ENCODE measurements at places on chromosomes 7 and 10.

DNA sequence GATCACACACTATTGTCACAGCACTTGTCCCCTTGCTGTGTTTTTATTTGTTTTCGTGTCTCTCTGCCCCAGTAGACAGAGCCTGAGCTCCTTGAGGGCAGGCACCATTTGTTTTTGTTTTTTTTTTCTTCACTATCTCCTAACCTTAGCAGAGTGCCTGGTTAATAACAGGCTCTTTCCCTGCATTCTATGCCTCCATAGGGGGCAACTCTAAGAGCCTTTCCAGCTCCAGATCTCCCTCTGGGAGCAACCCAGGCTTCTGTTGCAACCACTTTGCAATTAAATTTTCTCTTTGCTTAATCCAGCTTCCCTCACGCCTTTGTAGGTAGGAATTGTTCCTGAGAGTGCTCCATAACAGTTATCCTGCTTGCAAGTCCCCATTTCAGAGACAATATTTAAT is 148.4 kb downstream of the PLXDC2 start:
- DNase-seq: no peak

- peak; percentile 75 for DNase-seq
Measured at GRCh38 chr10:60235001-60235400, 154.7 kb downstream of the ANK3 start.

DNA sequence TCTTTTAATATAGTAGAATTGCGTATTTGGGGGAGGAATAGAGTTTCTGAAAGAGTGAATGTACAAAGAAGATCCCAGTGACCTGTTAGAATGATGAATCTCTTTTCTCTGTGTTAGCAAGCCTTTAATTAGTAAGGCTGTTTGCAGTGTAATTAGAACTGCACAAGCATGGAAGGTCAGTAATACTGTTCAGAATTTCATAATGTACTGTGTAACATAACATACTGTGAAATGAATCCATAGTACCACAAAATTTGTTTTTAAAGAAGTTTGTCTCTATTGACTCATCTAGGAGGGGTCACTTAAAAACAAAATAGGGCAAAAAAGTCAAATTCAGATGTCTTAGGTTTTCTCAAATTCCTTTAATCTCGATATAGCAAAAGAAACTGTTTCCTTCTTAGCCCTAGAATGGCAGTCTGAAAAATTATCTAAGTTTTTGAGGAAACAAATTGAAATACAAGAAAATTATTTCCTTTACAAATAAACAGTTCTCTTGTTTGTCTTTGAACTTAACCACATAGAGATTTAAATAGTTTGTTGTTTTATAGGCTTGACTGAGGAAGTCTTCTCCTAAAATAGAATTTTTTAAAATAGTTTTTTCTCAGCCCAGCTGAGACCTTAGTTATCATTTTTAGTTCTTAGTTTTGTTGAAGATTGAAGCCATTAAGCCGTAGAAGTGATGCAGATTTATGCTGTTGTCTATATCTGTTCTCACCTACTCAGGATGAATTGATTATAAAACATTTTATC is 12.5 kb downstream of the ADK start:
- no peak for DNase-seq

GRCh38 chr7:53984776-53985175 is 557.4 kb upstream of the VSTM2A start:
- DNase-seq: no peak

DNA sequence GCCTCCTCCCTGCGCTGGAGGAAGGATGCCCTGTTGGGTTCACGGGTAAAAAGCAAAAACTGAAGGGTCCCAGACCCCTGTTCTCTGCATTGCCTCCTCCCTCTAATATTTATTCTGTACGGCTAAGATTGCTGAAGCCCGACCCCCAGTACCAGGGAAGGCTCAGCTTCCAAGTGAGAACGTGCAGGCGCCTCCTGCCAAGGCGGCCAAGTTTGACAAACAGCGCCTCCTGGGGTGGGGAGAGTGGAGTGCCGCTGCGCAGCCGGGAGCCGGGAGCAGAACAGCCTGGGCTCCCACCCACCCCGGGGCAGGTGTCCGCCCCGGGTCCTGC is 4.7 kb upstream of the EBF3 start:
- peak; percentile 52 for DNase-seq

DNA sequence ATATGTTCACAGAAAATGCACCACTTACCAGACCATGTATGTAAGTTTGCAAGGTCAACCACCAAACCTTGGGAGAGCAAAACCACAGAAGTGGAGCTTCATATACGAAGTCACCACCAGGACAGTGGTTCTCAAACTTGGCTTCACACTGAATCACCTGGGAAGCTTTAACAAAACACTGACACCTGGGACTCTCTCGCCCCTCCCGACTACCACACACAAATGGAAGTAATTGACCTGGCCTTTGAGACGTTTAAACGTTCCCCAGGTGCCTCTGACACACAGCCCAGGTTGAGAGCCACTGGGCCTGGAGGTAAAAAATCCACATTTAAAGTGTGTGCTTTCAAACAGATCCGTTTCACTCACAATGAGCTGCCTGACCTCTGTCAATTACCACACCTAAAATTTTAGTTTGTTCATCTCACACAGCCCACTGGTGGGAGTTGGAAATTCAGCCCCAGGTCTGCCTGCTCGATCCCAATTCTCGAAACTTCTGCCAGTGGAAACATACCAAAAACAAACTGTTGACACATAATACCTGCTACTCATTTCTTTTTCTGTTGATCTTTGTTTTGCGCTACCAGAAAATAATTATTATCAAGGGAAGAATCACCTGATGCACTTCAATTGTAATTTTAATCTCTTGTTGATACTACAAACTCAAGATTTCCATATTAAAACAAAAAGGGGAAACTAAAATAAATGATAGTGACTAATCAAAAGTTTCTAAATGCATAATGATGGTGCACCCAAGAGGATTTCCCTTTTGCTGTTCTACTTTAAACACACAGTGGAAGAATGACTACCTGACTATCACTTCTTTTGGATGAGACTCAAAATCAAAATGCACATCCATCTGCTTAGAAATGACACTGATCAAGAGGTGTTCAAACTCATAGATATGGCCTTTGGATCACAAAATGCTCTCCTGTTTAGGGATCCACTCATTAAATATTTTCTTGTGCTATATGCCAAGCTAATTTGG is 26.6 kb downstream of the CDNF start:
- DNase-seq: no peak

DNA sequence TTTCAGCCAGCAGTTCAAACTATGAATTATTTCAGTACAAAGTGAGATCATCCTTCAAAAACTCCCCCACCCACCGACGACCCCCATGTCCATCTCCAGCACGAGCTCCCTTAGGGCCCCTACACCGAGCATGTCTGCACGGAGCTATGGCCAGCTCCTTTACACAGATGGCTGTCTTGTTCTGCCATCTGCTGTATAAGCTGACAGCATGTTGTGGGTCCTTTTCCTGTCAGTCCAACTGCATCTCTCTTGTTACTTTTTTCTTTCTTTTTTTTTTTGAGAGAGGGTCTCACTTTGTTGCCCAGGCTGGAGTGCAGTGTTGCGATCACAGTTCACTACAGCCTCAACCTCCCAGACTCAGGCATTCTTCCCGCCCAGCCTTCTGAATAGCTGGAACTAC is 21.6 kb downstream of the NPC1L1 start:
- DNase-seq: no peak

GRCh38 chr10:130997267-130998045 is 314.1 kb downstream of the TCERG1L start:
- no peak for DNase-seq

DNA sequence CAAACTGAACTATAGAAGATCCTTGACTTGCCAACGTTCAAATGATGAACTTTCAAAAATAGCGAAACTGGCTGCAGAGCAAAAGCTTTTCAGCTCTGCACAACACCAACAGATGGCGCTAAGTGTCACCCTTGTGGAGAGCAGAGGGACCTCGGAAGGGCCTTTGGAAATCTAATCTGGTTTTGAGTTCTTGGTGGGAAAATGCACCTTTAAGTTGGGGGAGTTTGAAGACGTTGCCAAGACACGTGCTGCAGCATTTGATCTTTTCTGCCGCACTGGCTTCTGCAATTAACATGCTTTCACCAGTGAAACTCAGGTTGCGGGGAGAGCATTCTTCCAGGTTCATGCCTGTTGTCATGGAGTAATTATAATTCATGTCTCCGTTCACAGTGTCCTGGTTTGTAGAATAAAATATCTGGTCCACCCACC is 26.3 kb upstream of the WDR11 start:
- DNase-seq: peak; percentile 4

- no peak for DNase-seq
Measured at GRCh38 chr7:87345962-87346371, 503 bp downstream of the CROT start.

DNA sequence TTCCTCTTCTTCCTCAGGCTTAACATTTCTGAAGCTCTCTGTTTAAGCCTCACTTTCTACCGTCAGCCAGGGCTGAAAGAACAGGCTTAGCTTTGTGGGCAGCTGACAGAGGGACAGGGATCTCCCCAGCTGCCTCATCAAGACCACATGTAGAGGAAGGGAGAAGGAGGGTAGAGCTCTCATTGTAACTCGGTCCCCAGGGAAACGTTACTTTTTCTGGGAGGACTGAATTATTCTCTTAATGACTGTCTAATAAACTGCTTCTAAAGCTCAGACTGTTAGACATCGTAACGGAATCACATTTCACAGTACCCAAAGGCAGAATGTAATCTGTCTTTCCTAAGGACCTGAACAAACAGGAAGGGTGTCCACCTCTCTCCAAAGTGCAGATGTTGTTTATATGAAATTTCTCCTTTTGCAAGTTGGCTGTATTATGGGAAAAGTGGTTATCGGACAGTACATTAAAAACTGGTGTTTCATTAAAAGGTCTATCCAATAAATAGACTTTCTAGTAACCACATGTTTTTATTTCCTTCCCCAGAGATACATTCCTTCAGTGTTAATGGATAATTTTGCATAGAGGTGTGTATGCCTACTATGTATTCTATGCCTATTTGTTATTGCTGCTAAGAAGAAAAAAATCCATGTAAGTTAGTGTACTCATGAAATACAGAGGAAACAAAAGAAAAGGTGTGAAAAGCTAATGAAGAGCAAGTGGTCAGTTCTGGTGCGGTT is 144.2 kb downstream of the CTTNBP2 start:
- peak; percentile 1 for DNase-seq

DNA sequence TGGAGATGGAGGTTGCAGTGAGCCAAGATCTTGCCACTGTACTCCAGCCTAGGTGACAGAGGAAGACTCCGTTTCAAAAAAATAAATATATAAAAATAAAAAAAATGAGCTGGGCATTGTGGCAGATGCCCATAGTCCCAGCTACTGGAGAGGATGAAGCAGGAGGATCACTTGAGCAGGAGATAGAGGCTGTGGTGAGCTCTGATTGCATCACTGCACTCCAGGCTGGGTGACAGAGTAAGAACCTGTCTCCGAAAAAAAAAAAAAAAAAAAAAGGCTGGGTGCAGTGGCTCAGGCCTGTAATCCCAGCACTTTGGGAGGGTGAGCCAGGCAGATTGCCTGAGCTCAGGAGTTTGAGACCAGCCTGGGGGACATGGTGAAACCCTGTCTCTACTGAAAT is 11.8 kb downstream of the ZNF487 start:
- no peak for DNase-seq

DNA sequence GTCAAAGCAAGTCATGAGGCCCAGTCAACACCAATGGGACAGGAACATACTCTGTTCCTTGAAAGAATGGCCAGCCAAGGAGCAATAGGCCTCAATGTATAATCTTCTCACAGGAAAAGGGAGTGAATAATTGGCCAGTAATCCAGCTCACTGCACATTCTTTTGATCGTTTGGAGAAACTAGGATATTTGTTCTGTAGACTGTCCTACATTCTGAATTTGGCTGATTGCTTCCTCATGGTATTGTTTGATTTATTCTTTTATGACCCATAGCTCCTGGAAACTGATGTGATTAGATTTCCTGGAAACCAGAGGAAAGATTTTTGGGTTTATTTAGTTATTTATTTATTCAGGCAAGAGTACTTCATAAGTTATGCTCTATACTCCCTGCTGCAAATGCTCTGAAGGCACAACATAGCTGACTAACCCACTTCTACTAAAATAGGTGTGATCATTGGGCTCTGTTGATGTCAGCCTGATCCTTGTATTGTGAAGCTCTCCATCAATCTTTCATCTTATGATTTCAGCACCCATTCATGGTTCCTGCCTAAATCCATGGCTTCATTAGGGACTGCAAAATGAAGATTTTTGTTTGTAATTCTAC is 745.2 kb downstream of the SUGCT start:
- peak; percentile 40 for DNase-seq

DNA sequence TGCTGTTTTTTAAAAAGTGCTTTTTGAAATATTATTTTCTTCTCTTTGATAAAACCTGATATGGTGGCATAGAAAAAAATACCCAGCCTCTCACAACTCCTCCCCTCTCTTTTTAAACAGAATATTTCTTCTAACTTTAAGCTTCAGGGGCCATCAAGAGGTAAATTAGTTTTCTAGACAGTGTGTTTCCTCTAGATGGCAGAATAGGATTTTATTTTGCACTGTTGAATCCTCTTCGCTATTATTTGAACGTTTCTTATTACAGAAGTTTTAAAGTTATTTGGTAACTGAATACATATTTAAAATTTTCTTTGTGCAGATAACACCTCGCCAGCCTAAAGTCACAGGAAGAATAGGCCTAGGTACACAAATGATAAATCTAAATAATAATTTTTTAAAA is 30.3 kb downstream of the ARL5B start:
- peak; percentile 55 for DNase-seq

DNA sequence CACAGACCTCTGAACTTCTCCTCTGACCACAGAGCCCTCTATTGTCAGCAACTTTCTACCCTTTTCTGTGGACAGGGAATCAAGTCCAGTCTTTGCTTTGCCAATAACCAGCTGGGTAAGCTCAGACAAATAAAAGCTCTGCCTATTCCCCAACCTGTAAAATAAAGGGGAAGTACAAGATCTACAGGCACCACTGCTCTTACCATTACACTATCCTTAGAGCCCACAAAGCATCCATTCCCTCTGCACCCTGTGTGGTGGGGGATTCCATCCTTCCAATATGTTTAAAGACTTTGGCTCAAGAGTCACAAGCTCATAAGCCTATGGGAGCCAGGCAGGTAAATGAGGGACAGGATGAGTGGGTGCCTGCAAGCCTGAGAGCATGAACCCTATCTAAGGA is 88.2 kb downstream of the PARD3 start:
- no peak for DNase-seq

DNA sequence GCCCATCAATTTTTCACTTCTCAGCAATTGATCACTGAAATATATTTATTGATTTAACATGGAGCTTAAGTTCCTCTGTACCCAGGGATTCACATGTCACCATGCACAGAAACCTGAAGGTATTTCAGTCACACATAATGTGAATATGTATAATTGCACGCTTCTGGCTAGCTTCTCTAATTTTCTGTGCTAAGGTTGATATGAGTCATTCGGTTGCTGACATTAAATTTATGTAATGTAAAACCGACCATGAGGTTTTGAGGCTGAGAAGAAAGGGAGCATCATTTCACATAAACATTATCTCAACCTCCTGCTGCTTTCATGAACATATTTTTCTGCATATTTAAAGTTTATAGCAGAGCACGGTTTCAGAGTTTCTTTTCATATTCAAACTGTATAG is 381.0 kb upstream of the TPK1 start:
- no peak for DNase-seq

DNA sequence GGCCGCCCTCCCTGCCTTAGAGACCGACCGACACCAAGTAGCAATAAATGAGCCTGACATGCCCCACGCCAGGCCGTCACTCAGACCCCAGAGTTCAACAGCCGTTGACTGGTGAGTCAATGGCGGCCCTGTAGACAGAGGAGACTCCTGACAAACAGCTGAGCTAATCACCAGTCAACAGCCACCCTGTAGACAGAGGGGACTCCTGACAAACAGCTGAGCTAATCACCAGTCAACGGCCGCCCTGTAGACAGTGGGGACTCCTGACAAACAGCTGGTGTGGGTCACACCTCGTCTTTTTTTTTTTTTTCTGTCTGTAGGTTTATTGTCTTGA is 16.9 kb upstream of the KNDC1 start:
- no peak for DNase-seq

GRCh38 chr10:86500846-86501245 is 20.7 kb downstream of the WAPL start:
- peak; percentile 60 for DNase-seq
